ENCODE measurements at places on chromosomes 2 and 18. TPM values are rescaled to one million over a fixed set of nuclear protein-coding genes. Genes with fewer than 3 reads are reported as not detected.

Gene REG3A
- not detected for total RNA-seq

Gene ACTG2
- 0.21 TPM for total RNA-seq

Gene IL1RN
- 15.9 TPM for total RNA-seq

Gene CYS1
- 0.78 TPM for total RNA-seq

Gene TEKT4
- not detected for total RNA-seq

Gene WDPCP
- 5.5 TPM for total RNA-seq

Gene SRD5A2
- total RNA-seq: not detected

Gene FLACC1
- total RNA-seq: 0.84 TPM

Gene MAP4K4
- 36.8 TPM for total RNA-seq

Gene ALPG
- total RNA-seq: not detected

DNA sequence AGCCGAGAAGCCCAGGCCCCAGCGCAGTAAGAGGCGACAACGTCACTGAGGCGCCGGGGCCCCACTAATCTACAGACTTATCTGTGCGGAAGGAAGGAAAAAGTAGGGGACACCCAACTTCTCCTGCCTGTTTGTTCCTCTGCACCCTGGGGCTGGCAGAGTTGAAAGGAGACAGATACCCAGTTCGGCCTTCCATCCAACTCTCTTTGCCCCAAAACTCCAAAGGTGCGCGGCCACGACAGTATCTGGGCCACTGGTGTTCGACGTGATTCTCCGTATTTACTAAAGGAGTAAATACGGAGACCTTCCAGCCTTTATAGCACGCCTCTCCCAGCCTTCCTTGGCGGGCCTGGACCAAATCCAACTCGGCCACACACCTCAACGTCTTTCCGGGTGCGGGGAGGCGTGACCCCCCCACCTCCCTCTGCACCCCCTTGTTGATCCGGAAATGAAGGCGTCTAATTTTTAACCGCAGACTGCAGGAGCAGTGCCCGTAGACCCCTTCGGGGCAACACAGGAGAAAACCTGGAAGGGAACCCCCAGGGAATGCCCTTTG is 1.6 kb downstream of the SMAD7 start:
- peaks cover 41% of the 10 kb centered on the region for H3K4me1 ChIP-seq
- H3K27ac ChIP-seq: peak overlapping the region; percentile 76
- no peak for DNase-seq
- H3K4me3 ChIP-seq: peak overlapping the region; percentile 95

GRCh38 chr2:55269645-55269990 is 587 bp upstream of the MTIF2 start:
- peak overlapping the region; percentile 92 for H3K27ac ChIP-seq
- H3K4me3 ChIP-seq: peak overlapping the region; percentile 97
- H3K27me3 ChIP-seq: peaks cover 2% of the 10 kb centered on the region
- no peak for DNase-seq
- H3K4me1 ChIP-seq: peaks cover 15% of the 10 kb centered on the region

DNA sequence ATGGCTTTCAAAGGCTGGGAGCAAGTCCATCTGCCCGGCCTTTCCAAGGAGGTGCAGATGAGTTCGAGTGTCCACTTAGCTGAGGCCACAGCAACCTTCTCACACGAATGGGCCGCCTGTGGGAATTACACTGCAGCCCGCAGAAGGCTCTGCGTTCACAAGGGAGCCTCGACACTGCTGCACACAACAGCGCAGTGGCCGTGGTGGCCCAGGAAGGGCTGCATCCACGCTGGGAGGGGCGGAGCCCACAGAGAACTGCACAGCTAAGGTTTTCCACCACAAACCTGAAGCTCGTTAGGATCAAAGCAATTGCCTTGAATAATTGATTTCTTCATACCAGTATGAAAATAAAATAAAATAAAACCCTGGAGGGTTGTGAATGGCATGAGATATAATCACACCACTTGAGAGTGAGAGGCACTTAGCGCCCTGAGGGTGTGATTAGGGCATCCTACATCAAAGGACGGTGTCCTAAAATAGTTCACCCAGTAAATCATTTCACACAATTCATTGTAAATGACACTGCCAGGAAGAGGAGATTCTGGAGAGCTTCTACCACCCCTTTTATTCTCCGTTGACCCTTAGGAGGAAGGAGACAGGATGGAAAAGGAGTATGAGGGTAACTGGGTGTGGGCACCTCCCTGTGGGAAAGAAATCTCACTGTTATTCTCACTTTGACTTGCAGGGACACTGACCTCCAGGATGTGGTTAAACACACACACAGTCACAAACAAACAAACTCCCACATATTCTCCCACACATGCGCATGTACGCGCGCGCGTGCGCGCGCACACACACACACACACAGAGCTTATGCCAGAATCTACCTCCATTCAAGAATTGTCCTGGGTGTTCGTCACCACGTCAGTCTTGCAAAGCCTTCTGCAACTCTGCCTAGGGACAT is 256.6 kb upstream of the ID2 start:
- peaks cover 24% of the 10 kb centered on the region for H3K4me1 ChIP-seq
- no peak overlapping the region for H3K4me3 ChIP-seq
- H3K27me3 ChIP-seq: peaks cover 20% of the 10 kb centered on the region
- peaks cover 3% of the 10 kb centered on the region for H3K36me3 ChIP-seq

GRCh38 chr2:74253971-74254310 is 55.5 kb downstream of the MTHFD2 start:
- no peak for DNase-seq
- H3K4me3 ChIP-seq: no peak overlapping the region
- H3K36me3 ChIP-seq: no peaks in the 10 kb centered on the region
- no peaks in the 10 kb centered on the region for H3K4me1 ChIP-seq
- H3K27ac ChIP-seq: no peak overlapping the region

GRCh38 chr2:69600425-69600824 is 43.1 kb downstream of the AAK1 start:
- H3K4me3 ChIP-seq: peak overlapping the region; percentile 3
- H3K4me1 ChIP-seq: peaks cover 68% of the 10 kb centered on the region
- H3K36me3 ChIP-seq: peaks cover 42% of the 10 kb centered on the region
- H3K27me3 ChIP-seq: no peaks in the 10 kb centered on the region
- peak; percentile 33 for DNase-seq

- peaks cover 4% of the 10 kb centered on the region for H3K27me3 ChIP-seq
- no peak overlapping the region for H3K4me3 ChIP-seq
- no peak for DNase-seq
- H3K4me1 ChIP-seq: peaks cover 4% of the 10 kb centered on the region
These were observed 79.8 kb downstream of the VSNL1 start for GRCh38 chr2:17620280-17620679.

- no peaks in the 10 kb centered on the region for H3K4me1 ChIP-seq
- H3K27ac ChIP-seq: no peak overlapping the region
- H3K4me3 ChIP-seq: no peak overlapping the region
These were observed 132.8 kb upstream of the REG3A start for GRCh38 chr2:79292239-79292957.

DNA sequence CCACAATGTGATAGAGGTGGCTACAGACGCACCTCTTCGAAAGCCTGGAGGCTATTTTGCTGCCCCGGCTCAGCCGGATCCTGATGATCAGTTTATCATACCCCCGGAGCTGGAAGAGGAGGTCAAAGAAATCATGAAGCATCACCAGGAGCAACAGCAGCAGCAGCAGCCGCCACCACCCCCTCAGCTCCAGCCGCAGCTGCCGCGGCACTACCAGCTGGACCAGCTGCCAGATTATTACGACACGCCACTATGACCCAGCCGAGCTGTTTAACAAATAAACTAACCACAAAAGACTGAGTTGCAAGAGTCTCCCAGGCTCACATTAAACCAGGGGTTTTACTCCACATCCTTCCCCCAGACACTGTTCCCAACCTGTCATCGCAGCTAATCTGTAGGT is 263.8 kb downstream of the PHLPP1 start:
- no peak overlapping the region for H3K4me3 ChIP-seq
- H3K27me3 ChIP-seq: no peaks in the 10 kb centered on the region
- H3K4me1 ChIP-seq: peaks cover 4% of the 10 kb centered on the region
- DNase-seq: no peak

GRCh38 chr2:55899881-55900280 is 23.7 kb downstream of the EFEMP1 start:
- H3K36me3 ChIP-seq: no peaks in the 10 kb centered on the region
- no peak for DNase-seq
- H3K4me3 ChIP-seq: no peak overlapping the region
- H3K27ac ChIP-seq: no peak overlapping the region
- H3K4me1 ChIP-seq: no peaks in the 10 kb centered on the region

DNA sequence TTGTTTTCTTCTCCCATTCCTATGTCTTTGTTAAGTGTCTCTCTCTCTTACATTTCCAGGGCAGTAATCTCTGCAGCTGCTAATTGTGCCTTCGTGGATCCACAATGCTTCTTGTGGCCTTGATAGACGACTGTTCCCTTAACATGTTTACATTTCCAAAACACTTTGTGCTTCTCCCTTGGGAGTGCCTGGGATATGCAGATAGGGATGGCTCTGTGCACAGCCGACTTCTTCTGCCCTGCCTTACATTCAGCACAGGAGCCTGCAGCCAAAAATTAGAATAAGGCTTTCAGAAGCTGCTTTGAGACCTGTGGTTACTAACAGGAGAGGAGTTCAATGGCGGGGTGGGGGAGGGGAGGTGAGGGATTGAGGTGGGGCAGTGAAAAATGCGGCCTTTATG is 328.9 kb downstream of the TDRD15 start:
- no peak overlapping the region for H3K27ac ChIP-seq
- H3K4me1 ChIP-seq: no peaks in the 10 kb centered on the region
- H3K4me3 ChIP-seq: no peak overlapping the region
- H3K36me3 ChIP-seq: no peaks in the 10 kb centered on the region
- H3K27me3 ChIP-seq: no peaks in the 10 kb centered on the region

- H3K27ac ChIP-seq: no peak overlapping the region
- no peaks in the 10 kb centered on the region for H3K36me3 ChIP-seq
- H3K4me1 ChIP-seq: peaks cover 11% of the 10 kb centered on the region
- DNase-seq: no peak
These were observed 267.4 kb downstream of the NEDD4L start for GRCh38 chr18:58311390-58311789.

GRCh38 chr18:45430041-45430440 is 185.2 kb upstream of the SLC14A2 start:
- no peaks in the 10 kb centered on the region for H3K27me3 ChIP-seq
- H3K36me3 ChIP-seq: no peaks in the 10 kb centered on the region
- H3K27ac ChIP-seq: no peak overlapping the region

GRCh38 chr2:55391615-55392242 is 27.9 kb downstream of the CCDC88A start:
- no peaks in the 10 kb centered on the region for H3K4me1 ChIP-seq
- H3K27me3 ChIP-seq: peaks cover 7% of the 10 kb centered on the region
- no peak overlapping the region for H3K4me3 ChIP-seq
- DNase-seq: no peak

DNA sequence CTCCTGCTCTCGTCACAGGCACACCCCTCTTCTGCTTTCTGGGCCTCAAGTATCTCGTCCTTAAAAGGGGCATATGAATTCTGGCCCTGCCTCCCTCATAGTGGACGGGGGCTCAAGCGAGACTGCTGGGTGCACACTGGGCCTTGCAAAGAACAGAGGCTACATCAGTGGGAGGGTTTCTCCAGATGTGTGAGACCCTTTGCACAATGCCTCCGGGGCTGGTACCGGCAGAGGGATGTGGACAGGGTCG is 25.0 kb downstream of the CRACDL start:
- no peak for DNase-seq
- no peaks in the 10 kb centered on the region for H3K36me3 ChIP-seq
- H3K4me3 ChIP-seq: no peak overlapping the region
- H3K27me3 ChIP-seq: peaks cover 31% of the 10 kb centered on the region
- no peak overlapping the region for H3K27ac ChIP-seq
- H3K4me1 ChIP-seq: peaks cover 29% of the 10 kb centered on the region

DNA sequence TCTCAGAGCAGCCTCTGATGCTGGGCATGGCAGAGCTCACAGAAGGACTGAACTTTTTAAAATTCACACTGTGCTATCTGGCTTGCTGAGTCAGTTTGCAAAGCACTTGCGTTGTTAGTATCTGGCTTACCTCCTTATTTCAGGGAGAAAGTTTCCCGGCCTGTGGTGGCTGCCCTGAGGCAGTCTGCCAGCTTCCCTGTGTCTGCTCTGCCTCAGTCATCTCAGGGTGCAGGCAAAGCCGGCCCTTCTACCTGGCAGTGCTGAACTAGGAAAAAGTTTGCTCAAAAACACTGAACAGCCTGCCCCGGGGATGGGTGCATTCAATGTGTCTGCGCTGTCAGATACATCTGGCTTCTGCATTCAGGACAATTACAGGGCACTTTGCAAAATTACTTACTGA is 90.2 kb upstream of the UXS1 start:
- peaks cover 7% of the 10 kb centered on the region for H3K27me3 ChIP-seq
- no peaks in the 10 kb centered on the region for H3K36me3 ChIP-seq
- no peak for DNase-seq
- H3K4me1 ChIP-seq: no peaks in the 10 kb centered on the region

DNA sequence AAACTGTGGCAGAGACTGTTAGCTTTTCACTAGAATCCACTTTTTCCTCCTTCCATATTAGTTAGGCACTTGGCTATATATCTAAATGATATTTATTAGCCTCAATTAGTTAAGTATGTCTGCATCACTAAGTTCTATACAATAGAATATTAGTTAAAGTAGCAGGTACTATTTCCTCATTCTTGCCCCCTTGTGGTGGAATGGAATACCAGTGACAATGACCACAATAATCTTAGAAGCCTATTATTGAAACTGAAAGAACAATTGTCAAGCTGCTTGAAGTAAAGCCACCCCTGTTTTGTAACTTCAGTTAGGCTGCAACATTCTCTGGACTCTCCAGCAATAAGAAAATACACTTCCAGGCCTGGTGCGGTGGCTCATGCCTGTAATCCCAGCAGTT is 476.3 kb upstream of the VWC2L start:
- H3K4me3 ChIP-seq: no peak overlapping the region
- no peaks in the 10 kb centered on the region for H3K27me3 ChIP-seq
- no peaks in the 10 kb centered on the region for H3K4me1 ChIP-seq
- no peak for DNase-seq

- H3K4me3 ChIP-seq: no peak overlapping the region
- no peaks in the 10 kb centered on the region for H3K36me3 ChIP-seq
- no peaks in the 10 kb centered on the region for H3K4me1 ChIP-seq
- H3K27me3 ChIP-seq: no peaks in the 10 kb centered on the region
These were observed 309.2 kb downstream of the NR4A2 start for GRCh38 chr2:156023229-156023869.

DNA sequence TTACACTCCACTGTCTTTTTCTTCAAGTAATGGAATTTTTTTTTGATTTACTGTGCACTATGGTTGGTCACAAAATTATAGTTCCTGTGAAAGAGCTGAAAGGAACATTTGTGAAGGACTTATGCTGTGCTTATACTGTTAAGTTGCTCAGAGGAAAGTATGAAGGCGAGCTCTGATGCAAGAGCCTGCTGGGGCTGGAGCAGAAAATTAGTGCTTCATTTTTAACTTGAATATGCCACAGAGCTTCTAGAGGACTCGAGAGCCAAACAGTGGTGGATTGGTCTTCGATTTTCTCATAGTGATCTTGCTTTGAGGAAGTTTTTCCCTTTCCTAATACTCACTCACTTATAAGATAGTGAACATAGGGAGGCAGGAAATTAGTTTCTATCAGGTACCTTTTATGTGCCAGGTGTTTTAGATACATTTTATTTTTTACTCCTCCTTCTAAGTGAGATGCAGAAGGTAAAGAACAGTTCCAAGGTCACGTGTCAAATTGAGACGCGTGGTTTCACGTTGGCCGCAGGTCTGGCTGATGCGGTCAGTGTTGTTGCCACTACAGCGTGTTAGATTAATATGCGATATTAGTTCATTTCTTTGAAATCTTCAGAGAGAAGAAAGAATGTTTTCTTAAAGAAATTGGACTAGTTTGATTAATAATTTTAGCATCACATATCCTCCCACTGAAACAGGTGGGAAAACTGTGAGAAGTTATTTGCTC is 20.2 kb downstream of the GATA6 start:
- H3K27me3 ChIP-seq: peaks cover 8% of the 10 kb centered on the region
- H3K4me3 ChIP-seq: no peak overlapping the region
- no peaks in the 10 kb centered on the region for H3K36me3 ChIP-seq
- H3K27ac ChIP-seq: no peak overlapping the region

GRCh38 chr2:120937686-120938044 is 202.0 kb downstream of the GLI2 start:
- no peaks in the 10 kb centered on the region for H3K27me3 ChIP-seq
- no peak overlapping the region for H3K4me3 ChIP-seq
- DNase-seq: no peak
- no peaks in the 10 kb centered on the region for H3K36me3 ChIP-seq
- H3K27ac ChIP-seq: no peak overlapping the region
